ENCODE measurements at places on chromosomes 6 and 20.

DNA sequence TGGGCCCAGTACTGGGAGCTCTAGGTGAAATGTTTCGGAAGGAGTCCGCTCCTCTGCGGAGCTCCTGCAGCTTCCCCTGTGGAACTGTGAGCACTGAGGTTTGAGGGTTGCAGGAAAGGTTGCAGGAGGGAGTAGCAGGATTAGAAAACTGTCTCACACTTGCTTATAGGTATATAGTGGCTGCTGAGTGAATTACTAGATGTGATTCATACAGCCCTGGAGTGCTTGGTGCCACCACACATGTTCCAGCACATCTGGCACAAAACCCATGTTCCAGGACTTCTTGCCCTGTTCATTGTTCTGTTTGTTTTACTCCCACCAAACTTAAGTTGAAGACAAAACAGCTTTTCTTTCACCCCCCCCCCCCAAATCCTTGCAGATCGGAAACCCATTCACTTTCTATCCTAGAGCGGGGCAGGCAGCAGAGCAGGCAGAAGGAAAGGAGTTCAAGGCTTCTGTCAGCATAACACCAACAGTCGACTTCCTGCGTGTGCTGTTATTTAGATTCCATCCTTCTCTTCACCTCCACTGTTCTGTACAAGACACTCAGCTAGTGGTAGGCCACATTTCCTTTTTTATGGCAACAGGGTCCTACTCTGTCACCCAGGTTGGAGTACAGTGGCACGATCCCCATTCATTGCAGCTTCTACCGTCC is 669 bp upstream of the PEX6 start:
- no peak for DNase-seq

DNA sequence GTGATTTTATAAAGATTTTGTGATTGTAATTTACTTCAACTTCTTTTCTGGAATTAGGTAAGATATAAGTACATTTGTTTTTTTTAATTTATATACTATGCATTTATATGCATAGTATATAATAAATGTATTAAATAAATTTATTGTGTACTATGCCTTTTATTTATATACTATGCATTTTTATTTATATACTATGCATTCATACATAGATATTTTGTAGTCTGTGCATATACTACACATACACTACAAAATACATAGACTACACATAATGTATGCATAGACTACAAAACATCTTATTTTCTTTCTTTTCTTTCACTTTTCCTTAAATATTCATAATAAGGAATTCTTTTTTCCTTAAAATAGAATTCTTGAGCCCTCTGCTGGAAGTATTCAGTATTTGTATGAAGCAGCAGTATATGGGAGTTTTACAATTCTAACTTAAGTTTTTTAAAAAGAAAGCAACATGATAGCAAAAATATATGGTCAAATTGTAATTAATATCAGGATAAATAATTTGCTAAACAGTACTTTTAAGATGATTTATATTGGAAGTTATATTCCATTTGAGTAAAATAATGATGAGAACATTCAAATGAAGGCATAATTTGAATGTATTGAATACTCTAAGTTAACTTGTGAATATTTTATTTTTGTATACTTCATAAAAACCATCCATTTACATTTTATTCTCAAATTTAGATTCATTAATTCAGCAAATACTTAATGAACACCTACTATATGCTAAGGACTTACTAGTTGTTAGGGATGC is 129.3 kb downstream of the KLHL32 start:
- DNase-seq, result peak; percentile 12

DNA sequence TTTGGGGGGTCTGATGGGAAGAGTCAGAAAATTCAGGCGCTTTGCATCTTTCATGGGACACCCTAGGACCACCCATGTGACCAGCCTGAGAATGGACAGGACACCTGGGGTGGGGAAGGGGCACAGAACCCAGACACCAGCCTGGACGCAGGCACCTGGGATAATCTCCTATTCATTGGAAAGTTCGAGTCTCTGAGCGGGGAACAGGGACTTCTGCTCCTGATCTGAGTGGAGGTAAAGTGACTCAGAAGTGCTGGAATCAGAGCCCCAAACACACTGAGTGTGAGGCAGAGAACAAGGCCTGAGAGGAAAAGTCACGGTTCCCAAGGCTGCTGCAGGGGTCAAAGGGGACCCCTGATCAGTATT is 1.4 kb downstream of the HLA-B start:
- DNase-seq, result no peak

- no peak for DNase-seq
Observed at GRCh38 chr6:11428895-11429294, 108.7 kb upstream of the TMEM170B start.

- DNase-seq, result no peak
Observed at GRCh38 chr6:13769655-13770053, 44.7 kb downstream of the MCUR1 start.

DNA sequence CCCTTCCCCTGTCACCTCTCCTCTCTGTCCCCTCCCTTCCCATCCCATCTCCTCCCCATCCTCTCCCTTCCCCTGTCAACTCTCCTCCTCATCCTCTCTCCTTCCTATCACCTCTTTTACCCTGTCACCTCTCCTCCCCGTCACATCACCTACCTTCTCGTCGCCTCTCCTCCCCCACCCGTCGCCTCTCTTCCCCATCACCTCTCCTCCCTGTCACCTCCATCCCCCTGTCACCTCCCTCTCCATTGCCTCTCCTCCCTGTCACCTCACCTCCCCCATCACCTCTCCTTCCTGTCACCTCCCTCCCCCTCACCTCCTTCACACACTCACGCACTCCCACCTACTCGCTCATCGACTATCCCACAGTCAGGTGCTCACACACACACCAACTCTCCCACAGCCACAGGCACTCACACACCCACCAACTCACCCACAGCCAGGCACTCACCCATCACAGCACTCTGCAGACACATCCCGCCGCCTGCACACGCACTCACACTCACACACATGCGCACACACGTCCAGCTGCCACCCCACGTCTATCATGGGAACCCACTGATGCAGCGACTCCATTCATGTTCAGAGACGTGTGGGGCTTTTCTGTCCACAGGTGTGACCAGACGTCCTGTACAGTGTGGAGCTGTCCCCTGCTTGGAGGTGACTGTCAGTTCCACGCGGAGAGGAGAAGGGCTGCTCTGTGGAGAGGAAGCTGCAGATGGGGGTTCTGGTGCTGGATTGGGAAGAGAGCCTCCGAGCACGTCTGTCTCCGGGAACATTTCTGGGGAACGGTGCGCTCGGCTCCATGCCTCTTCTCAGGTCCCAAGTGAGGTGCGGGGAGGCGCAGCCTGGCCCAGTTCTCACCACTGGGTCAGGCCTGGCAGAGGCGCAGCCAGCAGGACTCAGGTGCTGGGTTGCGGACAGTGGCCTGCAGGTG is 184.3 kb downstream of the TTLL2 start:
- no peak for DNase-seq

GRCh38 chr20:62928246-62928939 is 2.1 kb upstream of the DIDO1 start:
- no peak for DNase-seq

DNA sequence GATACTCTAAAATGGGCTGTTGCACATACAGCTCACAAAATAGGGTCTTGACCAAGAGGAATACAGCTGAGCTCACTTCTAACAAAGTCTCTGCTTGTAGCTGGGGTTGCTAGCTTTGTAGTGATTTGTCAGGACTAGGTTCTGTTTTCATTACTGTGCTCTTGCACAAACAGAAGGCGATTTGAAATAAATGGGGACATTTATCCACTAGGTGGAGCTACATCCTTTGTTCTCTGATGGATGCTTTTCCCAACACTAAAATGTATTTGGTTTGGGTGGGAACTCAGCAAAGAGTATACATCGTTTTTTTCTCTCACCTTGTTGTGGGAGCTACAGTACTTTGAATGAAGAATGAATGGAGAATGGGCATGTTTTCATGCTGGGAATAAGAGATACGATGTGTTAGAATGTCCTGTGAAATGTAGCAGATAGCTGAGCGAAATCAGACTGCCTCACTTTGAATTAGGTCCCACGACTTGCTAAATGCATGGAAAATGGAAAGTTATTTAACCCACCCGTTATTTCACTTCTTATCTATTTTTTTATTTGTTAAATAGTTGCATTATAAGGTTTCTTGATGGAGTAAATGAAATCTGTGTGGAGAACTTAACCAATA is 494.7 kb upstream of the MAP3K7 start:
- DNase-seq, result peak; percentile 83

GRCh38 chr6:29510746-29511300 is 23.1 kb upstream of the MAS1L start:
- no peak for DNase-seq

GRCh38 chr20:33858666-33859065 is 47.5 kb downstream of the CHMP4B start:
- DNase-seq, result no peak

GRCh38 chr6:90406142-90406794 is 109.6 kb upstream of the BACH2 start:
- no peak for DNase-seq

- no peak for DNase-seq
Observed at GRCh38 chr6:33702345-33702977, 9.0 kb downstream of the UQCC2 start.

- DNase-seq, result no peak
Observed at GRCh38 chr6:46989398-46989797, 52.7 kb downstream of the ADGRF1 start.

- DNase-seq, result no peak
Observed at GRCh38 chr20:41428285-41428684, 61.7 kb upstream of the EMILIN3 start.

- no peak for DNase-seq
Observed at GRCh38 chr6:43842231-43842794, 72.3 kb downstream of the VEGFA start.

DNA sequence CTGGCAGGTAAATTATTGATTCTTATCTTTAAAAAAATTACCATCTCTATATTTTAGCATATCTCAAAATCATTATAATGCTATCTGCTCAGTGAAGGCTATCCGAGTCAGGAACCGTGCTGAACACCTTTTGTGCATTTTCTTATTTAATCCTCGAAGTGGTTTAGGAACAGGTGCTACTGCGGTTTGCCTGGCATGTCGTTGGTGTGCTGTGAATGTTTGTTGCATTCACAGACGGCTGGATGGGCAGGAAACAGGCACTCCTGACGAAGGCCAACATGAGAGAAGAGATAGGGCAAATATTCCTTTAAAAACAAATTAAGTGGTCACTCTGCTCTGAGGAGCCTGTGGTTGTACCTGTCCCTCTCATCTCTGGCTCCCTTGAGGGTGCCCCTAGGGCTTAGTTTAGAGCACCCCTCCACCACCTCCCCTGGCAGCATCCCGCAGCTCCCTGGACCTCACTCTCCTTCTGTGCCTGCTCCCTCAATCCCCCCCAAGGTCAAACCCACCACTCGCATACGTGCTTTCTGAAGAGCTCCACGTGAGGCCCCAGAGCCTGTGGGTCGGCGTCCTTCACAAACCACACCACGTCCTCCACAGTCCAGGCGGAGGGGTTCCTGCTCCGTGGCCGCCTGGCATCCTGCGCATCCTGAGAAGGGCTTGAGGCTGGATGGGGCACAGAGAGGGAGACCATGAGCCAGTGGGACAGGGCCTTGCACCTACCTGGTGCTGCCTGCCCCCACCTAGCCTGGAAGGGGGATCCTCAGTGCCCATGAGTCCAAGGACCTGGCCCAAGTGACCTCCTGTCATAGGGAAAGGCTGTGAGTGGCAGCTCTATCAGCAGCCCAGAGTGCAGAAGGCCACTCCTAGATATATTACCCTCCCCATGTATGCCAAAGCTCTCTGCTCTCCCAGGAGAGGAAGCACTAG is 116.5 kb downstream of the SCML4 start:
- DNase-seq, result no peak

DNA sequence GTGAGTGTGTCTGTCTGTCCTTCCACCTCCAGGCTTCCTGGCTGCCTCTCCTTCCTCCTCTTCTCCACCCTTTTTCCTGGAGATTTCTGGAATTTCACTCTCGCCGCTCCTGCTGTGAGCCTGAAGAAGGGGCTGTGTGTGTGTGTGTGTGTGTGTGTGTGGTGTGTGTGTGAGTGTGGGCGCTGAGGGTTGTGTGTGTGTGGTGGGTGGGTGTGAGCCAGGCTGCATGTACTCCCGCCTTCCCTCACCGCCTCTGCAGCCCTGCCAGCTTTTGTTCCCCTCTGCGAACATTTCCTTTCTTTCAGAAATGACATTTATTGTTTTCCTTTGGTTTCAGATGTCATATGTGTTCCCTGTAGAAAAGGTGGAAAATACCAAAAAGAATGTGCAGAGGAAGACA is 76.0 kb downstream of the SRC start:
- no peak for DNase-seq

- DNase-seq, result no peak
Observed at GRCh38 chr6:129733290-129733689, 23.3 kb upstream of the ARHGAP18 start.

GRCh38 chr6:148346681-148347440 is 4.2 kb downstream of the SASH1 start:
- DNase-seq, result no peak

GRCh38 chr20:50992733-50993457 is 30.0 kb downstream of the KCNG1 start:
- DNase-seq, result peak; percentile 4

- no peak for DNase-seq
Observed at GRCh38 chr6:148059869-148060268, 282.8 kb upstream of the SASH1 start.

GRCh38 chr6:84197708-84198107 is 29.7 kb downstream of the CEP162 start:
- DNase-seq, result no peak

GRCh38 chr20:14657266-14658005 is 320.0 kb upstream of the FLRT3 start:
- peak; percentile 63 for DNase-seq

GRCh38 chr6:40359808-40360207 is 227.4 kb downstream of the LRFN2 start:
- DNase-seq, result peak; percentile 41

DNA sequence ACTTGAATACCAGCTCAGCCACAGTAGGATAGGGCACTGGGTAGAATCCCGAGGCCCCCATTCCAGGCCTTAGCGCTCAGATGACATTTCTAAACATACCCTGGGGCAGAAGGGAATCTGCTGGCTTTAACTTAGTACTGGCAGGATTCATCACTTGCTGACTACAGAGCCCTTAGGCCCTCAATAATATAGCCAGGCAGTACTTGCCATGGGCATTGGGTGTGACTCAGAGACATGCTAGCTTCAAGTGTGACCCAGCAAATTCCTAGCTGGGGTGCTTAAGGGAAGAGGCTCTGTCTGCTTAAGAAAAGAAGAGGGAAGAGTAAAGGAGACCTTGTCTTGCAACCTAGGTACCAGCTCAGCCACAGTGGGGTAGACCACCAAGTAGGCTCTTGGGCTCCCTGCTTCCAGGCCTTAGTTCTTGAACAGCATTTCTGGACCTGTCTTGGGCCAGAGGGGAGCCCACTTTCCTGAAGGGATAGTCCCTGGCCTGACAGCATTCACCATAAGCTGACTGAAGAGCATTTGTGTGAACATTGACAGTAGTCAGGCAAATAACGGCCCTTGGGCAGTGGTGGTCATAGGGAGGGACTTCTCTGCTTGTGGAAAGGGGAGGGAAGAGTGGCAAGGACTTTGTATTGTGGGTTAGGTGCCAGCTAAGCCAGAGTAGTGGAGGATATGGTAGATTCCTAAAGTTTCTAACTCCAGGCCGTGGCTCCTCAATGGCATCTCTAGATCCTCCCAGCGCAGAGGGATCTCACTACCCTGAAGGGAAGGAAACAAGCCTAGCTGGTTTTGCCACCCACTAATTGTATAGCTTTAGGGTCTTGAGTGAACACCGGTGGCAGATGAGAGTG is 48.5 kb upstream of the HACE1 start:
- no peak for DNase-seq

GRCh38 chr6:158769771-158770432 is 49.3 kb downstream of the EZR start:
- DNase-seq, result no peak

Data from NCI-H748 treated with DMSO at 0.1 percent for 48 hours (cell line).